ENCODE measurements at places on chromosomes 1 and 21.
A peak's percentile ranks its signal among the peaks of the same experiment; 100 is the strongest.

DNA sequence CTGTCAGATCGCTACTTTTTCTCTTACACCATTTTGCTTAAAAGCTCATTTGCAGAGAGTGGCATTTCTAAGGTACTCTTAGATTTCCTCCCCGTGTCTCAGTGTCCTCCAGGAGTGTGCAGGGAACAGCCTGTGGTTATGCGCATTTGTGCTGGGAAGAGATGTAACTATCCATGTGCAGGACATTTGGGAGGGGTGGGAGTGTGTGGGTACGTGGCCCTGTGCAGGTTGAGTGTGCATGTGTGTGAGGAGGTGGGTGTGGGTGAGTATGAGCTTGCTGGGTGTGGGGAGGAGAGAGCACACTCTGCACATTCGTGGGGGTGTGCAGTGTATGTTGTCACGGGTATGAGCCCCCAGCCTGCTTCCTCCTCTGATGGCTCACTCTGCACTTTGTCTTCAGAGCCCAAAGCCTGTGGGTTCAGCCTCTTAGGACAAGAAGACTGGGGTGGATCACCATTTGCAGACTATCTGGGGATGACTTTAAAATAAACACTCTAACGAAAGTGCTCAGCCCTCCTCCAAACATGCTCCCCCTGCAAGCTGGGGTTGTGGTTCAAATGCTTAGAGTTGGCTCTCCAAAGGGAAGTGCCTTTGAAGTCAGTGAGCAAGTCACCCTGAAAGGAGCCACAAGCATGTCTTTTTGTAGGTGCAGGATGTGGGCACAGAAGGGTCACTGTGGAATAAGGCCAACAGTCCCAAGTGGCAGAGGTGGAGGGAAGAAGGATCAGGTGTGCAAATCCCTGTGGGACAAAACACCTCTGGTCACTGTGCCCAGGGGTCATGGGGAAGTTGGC, 295.4 kb downstream of the RRAGC start:
- DNase-seq: no peak

- no peak for DNase-seq
Measured at GRCh38 chr1:98480271-98480670, 181.2 kb upstream of the SNX7 start.

GRCh38 chr1:7558481-7558880, 212.6 kb upstream of the VAMP3 start:
- no peak for DNase-seq

- no peak for DNase-seq
Measured at GRCh38 chr1:180585994-180586359, 27.2 kb downstream of the OVAAL start.

GRCh38 chr1:158362941-158363340, 9.2 kb downstream of the CD1E start:
- DNase-seq: no peak

GRCh38 chr21:33731447-33731846, 89.1 kb downstream of the ITSN1 start:
- DNase-seq: no peak

DNA sequence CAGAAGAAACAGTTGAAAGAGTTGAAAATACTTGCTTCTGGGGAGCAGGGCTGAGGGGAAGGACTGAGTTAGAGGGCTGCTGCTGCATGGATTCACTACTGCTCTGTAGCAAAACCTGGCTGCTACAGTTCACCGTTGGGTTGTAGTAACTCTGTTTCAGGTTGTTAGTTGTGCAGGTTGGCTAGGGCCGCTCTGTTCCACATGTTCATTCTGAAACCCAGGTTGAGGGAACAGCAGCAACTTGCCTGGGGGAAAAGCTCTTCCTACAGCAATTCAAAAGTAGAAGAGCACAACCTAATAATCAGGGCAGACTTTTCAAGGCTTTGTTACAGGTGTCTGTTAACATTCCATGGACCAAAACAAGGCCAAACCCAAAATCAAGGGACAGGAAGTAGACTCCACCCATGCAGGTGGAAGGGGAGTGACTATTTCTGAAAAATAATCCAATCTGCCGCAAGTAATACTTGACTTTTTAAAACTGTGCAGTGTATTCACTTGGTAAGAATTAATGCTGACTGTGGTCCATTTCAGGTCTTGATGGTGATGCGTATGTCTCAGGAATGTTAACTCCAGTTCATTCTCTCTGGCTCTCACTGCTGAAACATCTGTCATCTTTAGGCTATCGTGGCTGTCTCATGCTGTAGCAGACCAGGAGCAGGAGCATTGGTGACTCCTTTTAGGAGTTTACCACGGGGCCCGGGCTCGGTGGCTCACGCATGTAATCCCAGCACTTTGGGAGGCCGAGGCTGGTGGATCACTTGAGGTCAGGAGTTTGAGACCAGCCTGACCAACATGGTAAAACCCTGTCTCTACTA, 5.1 kb upstream of the PARK7 start:
- DNase-seq: no peak

DNA sequence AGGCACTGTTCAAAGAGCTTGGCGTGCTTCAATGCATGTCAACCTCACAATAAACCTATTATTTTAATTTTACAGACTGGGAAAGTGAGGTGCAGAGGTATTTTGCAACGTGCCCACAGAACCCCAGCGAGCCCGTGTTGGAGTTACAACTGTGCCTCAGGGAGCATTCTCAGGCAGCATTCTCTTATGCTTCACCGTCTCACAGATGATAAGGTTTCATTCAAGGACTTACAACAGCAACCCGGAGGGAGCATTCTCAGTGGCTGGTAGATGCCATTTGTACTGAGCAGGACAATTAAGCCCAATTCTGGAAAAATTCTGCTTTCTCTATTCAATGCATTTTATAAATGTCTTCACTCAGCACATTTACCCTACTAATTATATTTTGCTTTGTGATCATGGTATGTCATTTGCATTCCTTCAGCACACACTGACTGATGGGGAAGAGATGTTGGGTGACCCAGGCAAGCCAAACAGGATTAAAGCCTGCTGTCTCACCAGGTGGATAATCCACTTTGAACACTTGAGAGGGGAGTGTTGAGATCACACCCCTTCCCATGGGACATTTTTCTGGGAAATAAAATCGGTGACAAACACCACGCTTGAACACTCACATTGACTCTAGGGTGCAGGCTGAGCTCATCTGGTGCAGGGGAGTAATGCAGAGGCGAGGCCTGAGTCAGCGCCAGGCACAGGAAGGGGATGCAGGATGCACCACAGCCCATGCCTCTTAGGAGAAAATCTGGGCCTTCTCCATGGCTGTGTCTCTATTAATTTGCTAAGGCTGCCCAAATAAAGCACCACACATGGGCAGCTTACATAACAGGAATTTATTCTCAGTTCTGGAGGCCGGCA, 113.9 kb downstream of the CLIC6 start:
- no peak for DNase-seq

GRCh38 chr1:186925881-186926669, 97.3 kb downstream of the PLA2G4A start:
- no peak for DNase-seq

DNA sequence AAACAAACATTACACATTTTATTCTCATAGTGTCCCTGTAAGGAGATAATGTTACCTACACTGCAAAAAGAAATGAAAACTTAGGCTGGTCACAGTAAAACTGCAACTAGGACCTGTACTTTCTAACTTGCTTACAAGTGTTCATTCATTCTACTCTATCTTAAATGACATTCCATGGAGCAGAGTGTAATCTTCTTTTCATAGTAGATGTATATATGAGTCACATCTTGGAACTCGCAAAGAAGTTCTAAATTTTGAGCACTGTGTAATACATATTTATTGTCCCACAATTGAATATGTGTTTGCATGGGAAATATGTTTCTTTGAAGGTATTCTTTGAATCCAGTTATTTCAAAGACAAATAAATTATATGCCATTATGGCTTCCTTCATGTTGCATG, 1258.5 kb upstream of the ADGRL2 start:
- no peak for DNase-seq

- peak; percentile 81 for DNase-seq
Measured at GRCh38 chr21:31509194-31510017, 150.1 kb upstream of the SOD1 start.

DNA sequence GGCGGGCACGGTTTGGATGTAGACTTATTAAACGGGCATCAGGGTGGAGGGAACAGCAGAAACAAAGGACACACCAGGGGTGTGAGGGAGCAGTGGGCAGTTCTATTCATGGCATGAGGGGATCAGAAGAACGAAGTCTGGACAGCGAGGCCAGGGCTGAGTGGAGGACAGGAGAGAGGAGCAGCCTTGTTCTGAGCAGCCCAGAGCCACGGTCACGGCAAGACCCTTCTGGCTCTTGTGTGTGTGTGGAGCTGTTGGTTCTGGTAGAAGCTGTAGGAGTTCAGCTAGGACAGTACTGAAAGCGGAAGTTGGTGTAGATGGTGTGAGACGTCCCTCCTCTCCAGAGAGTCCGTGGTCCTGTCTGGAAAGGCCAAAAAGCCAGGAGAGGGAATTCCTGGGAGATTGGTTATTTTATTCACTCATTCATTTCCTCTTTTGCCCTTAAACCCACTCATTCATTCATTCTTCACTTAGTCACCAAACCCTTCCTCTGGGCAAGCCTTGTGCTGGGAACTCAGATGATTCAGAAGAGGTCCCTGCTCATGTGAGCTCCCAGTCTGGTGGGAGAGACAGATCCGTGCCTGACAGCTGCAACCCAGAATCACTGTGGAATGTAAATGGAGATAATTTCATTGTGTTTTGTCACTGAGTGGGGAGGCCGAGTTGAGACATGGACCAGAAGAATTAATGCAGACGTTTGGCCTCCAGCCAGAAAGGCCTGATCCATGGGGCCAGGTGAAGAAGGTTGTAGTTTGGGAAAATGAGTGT, 4.1 kb upstream of the ACOT11 start:
- no peak for DNase-seq

DNA sequence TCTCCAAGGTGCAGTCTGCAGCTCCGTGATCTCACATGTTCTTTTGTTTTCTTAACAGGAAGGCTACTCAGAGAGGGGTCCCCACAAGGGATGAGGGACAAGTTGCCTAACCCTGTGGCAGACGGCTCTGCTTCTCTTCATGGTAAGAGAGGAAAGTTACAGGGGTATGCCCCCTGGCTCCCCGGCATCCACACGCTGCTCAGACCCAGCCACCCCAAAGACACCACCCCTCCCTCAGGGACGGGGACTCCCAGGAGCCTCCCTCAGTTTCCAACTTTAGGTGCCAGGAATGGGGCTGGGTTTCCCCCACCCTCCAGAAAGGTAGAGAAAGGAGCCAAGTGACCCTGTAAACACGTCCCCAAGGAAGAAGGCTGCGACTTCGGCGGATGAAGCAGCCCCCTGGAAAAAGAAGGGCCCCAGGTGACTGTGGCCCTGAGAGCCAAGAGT, 19.7 kb downstream of the OPTC start:
- DNase-seq: no peak

DNA sequence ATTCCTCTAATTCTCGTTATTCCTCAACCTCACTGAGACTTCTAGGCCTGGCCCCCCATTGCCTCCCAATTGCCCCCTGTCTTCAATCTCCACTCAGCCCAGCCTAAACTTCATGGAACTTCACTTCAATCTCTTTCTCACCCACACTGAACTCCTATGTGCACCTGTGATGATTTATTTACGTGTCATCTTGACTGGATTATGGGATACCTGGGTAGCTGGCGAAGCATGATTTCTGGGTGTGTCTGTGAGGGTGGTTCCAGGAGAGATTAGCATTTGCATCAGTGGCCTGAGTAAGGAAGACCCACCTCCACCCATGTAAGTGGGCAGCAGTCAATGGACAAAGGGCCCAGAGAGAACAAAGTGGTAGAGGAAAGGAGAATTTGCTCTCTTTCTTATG, 587.0 kb downstream of the NPHP4 start:
- DNase-seq: no peak

DNA sequence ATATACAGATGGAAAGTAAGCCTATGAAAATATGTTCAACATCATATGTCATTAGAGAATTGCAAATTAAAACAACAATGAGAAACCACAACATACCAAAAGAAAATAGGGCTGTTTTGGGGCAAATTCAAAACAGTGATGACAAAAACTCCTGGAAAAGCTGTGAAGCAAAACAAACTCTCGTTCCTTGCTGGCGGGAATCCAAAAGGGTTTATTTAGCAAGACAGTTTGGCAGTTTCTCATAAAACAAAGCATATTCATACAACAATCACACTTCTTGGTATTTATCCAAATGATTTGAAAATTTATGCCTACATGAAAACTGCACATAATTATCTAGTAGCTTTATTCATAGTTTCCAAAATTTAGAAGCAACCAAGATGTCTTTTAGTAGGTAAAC, 44.4 kb downstream of the COL11A1 start:
- no peak for DNase-seq

DNA sequence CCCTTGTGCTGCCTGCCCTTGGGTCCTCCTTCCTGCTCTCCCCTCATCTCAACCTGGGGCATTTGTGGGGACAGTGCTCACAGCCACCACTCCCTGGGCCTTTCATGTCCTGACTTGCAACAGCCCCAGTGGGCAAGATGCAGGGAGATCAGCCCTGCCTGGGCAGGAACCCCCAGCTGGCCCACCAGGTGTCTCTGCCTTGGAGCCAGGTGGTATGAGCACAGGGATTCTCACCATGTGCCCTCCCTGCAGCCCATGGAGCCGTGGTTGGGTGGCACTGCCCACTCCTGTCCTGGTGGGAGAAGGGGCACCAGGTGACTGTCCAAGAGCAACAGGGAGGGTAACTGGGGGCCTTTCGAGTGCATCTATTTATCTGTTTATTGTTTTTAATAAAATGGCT, 100.4 kb downstream of the AJAP1 start:
- DNase-seq: no peak

- DNase-seq: no peak
Measured at GRCh38 chr1:92461364-92462097, 25.2 kb downstream of the GFI1 start.

- DNase-seq: no peak
Measured at GRCh38 chr1:161218301-161219077, 3.4 kb downstream of the FCER1G start.

GRCh38 chr1:248811514-248812490, 13.9 kb downstream of the SH3BP5L start:
- DNase-seq: no peak

DNA sequence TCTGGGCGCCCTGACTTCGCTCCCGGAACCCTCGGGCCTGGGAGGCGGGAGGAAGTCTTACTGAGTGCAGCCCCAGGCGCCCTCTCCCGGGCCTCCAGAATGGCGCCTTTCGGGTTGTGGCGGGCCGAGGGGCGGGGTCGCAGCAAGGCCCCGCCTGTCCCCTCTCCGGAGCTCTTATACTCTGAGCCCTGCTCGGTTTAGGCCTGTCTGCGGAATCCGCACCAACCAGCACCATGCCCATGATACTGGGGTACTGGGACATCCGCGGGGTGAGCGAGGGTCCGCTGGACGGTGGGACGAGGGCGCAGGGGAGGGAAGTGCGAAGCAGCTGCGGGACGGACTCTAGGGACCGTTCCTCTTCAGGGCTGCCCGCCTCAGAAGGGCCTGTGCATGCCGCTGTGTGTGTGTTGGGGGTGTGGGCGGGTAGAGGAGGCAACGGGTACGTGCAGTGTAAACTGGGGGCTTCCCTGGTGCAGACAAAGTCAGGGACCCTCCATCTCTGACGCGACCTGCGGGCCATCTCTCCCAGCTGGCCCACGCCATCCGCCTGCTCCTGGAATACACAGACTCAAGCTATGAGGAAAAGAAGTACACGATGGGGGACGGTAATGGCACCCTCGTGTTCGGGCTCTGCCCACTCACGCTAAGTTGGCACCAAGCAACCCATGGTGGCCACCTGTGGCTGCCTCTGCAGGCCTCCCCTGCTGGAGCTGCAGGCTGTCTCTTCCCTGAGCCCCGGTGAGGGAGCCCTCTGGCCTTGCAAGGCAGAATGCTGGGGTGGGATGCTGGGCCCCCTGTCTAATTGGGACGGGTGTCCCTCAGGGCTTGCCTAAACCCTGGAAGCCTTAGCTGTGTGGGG, at the start of gene GSTM1:
GSTM1 (plus strand) TSS at position 177 of the 859 bp plus-strand sequence; CDS start at position 234, 57 bp downstream.
- no peak for DNase-seq

- DNase-seq: no peak
Measured at GRCh38 chr1:221241592-221241991, 362.3 kb downstream of the HLX start.
